ENCODE measurements at places on chromosomes 2 and 18. TPM values are rescaled to one million over a fixed set of nuclear protein-coding genes. Genes with fewer than 3 reads are reported as not detected.
A peak's percentile ranks its signal among the peaks of the same experiment; 100 is the strongest.

DNA sequence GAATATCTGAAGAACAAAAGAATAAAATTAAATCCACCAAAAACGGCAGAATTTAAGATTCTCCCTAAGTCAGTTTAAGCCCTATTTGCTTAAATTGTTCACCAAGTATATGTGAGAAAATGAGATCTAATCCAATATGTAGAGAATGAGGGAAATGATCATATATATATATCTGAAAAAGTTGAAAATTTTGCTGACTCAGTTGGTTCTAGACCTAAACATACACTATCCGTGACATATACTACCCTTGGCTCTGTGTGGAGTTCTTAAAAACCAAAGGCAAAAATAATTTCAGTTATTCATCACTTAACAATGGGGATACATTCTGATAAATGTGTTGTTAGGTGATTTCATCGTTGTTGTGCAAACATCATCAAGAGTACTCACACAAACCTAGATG is 7.3 kb downstream of the SS18 start:
- no peak for DNase-seq

DNA sequence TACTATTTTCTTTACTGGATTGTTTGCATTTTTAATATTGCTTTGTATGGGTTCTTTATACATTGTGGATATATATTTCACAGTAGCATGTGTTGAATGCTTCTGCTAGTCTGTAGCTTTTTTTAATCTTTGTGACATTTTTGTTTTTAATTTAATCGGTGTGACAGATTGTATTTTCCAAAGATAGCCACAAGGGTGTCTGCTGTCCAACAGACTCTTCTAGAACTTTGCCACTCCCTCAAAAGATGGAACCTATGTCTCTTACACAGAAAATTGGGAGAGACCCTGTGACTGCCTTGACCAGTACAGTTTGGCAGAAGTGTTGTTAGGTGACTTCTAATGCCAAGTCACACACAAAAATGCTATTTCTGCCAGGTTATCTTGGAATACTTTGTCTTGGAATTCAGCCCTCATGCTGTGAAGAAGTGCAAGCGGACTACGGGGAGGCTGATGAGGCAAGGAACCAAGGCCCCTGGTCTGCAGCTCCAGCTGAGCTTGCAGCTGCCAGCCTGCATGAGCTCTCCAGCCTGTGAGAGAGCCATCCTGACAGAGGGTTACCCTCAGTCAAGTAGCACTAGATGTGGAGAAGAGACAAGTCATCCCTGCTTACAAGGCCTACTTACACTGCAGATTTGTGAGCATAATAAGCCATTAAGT is 110.8 kb downstream of the TDRD15 start:
- DNase-seq = no peak

DNA sequence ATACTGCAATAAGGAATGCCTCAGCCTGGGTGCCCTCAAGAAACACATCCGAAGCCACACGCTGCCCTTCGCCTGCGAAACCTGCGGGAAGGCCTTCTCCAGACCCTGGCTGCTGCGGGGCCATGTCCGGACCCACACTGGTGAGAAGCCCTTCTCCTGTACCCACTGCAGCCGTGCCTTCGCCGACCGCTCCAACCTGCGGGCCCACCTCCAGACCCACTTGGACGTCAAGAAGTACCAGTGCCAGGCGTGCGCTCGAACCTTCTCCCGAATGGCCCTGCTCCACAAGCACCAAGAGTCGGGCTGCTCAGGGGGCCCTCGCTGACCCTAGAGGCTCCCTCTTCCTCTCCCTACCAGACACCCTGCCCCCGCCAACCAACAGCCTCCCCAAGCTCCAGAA is 37.6 kb downstream of the UNC80 start:
- DNase-seq = no peak

DNA sequence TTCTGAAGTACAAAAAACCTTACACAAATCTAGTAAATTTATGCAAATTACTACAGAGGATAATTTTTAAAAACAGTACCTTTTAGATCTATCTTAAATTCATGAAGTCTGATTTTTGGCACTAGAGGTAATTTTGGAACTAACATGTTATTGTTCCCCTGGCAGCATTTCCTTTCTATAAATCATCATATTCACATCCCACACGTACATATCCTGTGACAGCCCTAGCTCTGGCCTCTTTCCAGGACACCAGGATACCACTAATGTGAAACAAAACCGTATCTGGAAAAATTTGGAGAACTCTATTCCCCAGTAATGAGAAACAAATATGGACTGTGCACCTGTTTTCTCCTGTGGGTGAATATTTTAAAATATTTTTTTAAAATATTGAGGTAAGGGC is 14.0 kb upstream of the BIRC6 start:
- no peak for DNase-seq

DNA sequence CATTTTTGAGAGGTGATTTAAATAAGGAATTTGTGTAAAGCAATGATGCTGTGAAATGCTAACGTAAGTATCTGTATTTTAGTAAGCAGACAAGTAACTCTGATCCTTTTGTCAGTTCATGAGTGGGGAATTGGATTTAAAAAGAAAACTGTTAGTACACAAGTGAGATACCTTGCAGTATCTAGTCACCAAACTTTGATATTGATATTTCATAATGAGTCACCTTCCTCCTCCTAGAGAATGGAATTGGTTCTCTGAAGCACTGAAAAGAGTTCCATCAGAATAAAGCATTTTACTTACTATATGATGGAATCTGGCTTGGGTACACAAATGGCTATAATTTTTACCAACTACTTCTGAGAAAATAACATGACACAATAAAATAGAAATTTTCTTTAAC is 232.2 kb downstream of the ZNF804A start:
- DNase-seq = no peak

- no peak for DNase-seq
Observed at GRCh38 chr2:73906847-73907505, 14.2 kb downstream of the ACTG2 start.

DNA sequence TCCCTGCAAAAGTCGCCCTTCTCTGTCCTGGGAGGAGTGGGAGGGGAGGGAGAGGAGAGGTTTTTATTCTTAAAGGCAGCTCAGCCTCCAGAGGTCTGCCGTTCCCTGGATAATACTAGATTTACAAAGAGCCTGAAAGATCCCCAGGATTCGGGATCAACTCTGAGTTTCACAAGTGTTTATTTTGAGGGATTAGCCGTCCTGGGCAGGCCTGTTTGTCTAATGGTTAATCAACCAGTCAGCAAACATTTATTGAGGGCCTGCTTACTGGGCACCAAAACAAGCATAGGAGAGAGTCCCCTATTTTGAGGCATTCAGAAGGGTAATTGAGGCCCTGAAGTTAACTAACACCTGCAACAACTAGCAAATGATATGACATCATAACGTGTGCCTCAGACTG is 152.6 kb upstream of the SLC1A4 start:
- no peak for DNase-seq

DNA sequence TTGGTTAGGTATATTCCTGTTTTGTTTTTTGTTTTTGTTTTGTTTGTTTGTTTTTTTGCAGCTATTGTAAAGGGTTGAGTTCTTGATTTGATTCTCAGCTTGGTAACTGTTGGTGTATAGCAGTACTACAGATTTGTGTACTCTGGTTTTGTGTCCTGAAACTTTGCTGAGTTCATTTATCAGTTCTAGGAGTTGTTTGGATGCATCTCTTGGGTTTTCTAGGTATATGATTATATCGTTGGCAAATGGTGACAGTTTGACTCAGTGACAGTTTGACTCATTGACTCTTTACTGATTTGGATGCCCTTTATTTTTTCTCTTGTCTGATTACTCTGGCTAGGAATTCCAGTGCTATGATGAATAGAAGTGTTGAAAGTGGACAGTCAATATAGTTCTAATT is 53.7 kb downstream of the APLF start:
- no peak for DNase-seq

- DNase-seq = no peak
Observed at GRCh38 chr2:197947219-197947757, 142.9 kb downstream of the PLCL1 start.

DNA sequence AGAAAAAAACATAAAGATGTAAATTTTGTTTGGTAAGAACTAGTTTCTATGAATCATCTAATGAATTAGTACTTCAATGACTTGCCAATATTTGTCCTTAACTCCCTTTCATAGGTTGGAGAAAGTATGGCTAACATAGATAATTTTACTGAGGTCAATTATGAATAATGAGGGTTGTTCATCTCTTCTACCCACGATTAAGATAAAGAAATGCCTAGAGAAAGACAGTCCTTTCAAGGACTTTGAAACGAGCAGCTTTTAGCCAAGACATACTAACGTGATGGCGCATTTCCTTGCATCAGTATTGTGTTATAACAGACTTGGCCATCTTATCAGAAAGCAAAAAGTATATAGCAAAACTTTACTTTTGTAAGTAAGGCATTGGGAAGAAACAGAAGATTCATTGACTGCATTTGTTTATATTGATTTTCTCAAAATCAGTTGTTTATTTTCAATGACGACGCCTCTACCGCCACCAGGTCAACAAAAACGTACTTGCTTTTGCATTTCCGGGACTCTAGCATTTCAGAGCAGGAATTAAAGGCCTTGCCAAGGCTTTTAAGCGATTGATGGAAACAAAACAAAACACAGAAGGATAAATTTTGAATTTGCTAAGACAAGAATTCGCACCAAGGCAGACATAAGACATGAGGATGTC is 961 bp downstream of the RBM43 start:
- DNase-seq = peak; percentile 37

- peak; percentile 55 for DNase-seq
Observed at GRCh38 chr2:65349863-65350262, 82.5 kb downstream of the SPRED2 start.

DNA sequence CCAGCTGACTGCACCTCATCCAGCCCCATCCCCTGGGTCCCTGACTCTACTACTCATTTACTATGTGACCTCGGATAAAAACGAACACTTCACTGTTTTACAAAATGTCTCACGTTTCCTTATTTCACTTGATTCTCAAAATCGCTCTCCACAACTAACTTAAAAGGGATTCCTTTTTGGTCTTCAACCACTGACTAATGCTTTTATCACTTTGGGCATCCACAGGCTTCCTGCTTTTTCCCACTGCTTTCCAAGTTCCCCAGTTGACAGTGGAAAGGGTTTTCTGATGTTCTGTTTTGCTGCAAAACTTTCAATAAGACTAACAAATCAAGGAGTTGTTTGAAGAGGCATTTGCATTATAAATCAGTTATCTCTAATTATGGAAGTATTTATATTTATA is 24.1 kb downstream of the EIF2AK3 start:
- DNase-seq = peak; percentile 20

- no peak for DNase-seq
Observed at GRCh38 chr2:170716851-170717598, 1.9 kb downstream of the SP5 start.

DNA sequence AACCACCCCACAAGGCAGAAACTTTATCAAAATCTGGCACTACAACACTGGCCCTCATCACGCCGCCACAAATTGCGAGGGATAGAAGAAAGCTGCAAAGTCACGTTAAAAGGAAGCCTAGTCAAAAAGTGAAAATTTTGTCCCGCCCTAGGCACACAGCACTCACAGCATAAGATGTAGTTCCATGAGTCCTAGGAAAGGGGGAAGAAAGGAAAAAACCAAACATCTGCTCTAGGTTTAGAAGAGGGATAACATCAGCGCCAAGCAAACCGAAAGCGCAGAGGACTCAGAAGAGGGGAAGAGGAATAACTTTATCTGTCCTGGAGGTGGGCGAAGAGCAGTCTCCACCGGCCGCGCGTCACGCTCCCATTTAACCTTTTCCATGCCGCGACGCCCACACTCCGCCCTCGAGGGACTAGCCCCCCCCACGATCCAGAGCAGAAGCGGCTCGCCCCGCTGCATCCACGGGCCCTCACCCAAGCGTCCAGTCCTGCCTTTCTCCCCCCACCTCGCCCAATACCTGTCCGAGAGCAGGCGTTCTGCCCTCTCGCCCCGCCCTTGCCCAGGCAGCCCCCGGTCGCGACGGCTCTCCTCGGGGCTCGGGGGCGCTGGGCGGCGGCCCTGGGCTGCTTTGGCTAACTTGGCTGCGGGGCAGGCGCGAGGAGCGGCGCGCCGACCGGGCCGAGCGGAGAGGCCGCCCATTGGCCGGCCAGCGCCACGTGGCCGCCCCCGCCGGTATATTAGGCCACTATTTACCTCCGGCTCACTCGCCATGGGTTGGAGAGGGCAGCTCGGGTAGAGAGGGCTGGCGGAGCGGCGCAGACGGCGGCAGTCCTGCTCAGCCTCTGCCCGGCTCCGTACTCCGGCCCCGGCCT is at the start of gene HOXD1:
Gene HOXD1 (plus strand): TSS at position 770 of the 875 bp plus-strand sequence. CDS start 134 bp downstream, outside the sequence.
- DNase-seq = no peak

DNA sequence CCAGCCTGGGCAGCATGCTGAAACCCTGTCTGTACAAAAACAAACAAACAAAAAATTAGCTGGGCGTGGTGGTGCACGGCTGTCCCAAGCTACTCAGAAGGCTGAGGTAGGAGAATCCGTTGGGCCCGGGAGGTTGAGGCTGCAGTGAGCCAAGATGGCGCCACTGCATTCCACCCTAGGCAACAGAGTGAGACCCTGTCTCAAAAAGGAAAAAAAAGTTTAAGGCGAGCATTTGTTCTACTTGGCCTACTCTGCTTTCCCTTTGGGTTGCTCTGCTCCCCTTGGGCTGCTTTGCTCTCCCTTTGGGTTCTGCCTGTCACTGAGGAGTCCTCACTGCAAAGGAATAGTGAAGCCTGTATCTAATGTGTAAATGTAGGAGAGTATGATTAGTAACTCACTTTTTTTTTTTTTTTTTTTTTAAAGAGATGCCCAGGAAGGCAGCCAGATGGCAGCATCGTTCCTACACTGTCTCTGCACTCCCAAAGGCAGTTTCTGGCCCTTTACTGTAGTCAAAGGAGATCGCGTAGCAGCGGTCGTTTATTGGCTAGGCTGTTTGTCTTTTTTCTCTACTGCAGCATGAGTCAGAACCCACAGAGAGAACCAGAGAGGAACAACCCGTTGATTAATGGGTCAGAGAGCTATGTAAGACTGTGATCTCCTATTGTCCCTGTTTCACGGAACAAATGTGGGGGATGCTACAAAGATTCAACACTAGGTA is 118.3 kb upstream of the CWC22 start:
- DNase-seq = peak; percentile 94

GRCh38 chr2:58137856-58138255 is 91.2 kb downstream of the VRK2 start:
- peak; percentile 66 for DNase-seq

The AMER3 gene
- total RNA-seq = not detected

The DSG2 gene
- under 0.01 TPM for total RNA-seq

The FAM237A gene
- not detected for total RNA-seq

The PHLPP1 gene
- 8.5 TPM for total RNA-seq

The REG1B gene
- not detected for total RNA-seq

The MGAT4A gene
- 0.17 TPM for total RNA-seq
